Type B pancreatic cell (in vitro differentiated cells): ENCODE measurements at places on chromosomes 4 and X.

GRCh38 chrX:138856881-138857604 is 145.5 kb upstream of the FGF13 start:
- no peak for DNase-seq

- no peak for DNase-seq
Observed at GRCh38 chr4:38040619-38041018, 80.4 kb downstream of the PTTG2 start.

GRCh38 chr4:77169481-77169880 is 12.5 kb downstream of the CCNG2 start:
- DNase-seq, result no peak

- no peak for DNase-seq
Observed at GRCh38 chr4:152118819-152119553, 358.2 kb upstream of the GATB start.

DNA sequence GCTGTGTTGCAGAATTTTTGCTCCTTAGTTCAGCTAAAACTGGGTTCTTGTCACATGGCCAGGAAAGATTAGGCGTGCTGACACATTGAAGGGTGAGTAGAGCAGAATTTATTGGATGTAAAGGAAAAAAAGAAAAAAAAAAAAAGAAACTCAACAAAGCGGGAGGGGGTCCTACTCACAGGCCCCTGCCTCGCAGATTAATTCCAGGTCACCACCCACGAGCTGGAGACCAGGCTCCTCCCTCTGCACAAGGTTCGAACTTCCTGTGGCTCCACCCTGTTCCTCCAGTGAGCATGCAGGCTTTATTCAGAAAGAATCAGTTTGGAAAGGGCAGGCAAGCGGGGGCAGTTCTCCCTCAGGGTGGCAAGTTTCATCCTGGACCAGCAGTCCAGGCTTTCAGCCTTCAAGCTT is 17.1 kb downstream of the MGST2 start:
- no peak for DNase-seq

- DNase-seq, result peak; percentile 75
Observed at GRCh38 chrX:69165087-69165651, at the start of gene PJA1. TSS of gene PJA1 (minus strand) at chrX:69165453. CDS start at chrX:69163073, 2,380 bp downstream.

DNA sequence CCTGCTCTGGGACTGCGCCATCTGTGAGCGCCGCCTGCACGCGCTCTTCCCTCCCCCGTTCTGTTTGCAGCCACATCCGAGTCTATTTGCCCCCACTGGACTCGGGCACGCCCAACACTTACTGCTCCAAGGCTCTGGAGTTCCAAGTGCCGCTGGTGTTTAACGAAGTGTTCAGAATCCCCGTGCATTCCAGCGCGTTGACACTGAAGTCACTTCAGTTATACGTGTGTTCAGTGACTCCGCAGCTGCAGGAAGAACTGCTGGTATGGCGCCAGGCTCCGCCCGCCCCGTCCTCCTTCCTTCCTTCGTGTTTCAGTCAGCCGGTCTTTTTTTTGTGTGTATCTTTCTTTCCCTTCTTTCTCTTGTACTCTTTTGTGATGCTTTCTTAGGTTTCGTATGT is 30.7 kb upstream of the CLCN4 start:
- no peak for DNase-seq

DNA sequence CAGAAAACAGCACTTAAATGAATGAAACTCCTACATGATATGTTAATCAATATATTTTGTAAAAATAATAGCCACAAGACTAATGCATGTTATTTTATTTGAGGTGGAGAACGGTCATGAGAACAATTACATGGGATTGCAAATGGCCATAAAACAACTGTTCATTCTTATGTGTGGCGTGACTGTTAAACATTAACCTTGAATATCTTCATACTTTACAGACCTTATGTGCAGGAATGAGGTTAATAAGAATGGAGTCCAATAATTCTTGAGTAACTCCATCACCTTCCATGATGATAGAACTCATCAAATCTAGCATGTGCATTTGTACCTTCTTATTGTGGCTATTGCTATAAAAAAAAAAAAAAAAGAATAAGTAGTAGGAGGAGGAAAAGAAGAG is 55.3 kb downstream of the PDS5A start:
- no peak for DNase-seq

DNA sequence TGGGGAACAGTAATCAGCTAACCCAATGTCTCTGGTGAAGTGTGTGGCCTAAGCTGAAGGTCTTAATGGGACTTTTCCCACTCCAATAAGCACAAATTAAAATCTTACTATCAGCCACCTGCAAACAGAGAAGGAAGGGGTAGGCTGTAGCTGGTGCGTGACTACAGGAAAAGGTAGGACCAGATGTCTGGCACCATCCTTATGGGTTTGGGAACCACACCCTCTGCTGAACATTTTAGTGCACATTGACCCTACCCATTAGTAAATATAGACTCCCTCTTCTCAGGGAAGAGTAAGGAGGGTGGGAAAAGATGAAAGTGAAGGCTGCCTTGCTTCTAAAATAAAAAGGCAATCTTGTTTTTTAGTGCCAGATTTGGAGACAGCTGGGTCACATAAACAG is 602.8 kb downstream of the FAT4 start:
- DNase-seq, result no peak

DNA sequence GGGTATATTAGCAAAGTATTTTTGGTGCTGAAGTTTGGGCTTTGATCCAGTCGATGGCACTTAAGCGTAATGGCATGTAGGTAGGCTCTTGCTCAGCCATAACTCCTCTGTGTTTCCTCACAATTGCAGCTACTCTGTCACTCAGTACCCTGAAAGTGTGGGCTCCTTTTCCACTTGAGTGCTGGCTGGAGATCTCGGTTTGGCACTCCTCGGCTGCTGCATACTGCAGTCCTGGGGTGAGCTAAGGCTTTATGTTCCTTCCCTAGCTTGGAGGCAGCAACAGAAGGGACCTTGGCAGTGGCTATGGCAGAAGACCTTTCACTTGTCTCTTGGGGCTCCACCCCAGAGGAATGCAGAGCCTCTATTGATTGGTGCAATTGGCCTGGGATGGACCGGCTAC is 106.7 kb upstream of the GRXCR1 start:
- no peak for DNase-seq

GRCh38 chr4:15003891-15004738 is 1.8 kb downstream of the CPEB2 start:
- peak; percentile 69 for DNase-seq

- no peak for DNase-seq
Observed at GRCh38 chr4:188955066-188955465, 815.8 kb downstream of the TRIML1 start.

DNA sequence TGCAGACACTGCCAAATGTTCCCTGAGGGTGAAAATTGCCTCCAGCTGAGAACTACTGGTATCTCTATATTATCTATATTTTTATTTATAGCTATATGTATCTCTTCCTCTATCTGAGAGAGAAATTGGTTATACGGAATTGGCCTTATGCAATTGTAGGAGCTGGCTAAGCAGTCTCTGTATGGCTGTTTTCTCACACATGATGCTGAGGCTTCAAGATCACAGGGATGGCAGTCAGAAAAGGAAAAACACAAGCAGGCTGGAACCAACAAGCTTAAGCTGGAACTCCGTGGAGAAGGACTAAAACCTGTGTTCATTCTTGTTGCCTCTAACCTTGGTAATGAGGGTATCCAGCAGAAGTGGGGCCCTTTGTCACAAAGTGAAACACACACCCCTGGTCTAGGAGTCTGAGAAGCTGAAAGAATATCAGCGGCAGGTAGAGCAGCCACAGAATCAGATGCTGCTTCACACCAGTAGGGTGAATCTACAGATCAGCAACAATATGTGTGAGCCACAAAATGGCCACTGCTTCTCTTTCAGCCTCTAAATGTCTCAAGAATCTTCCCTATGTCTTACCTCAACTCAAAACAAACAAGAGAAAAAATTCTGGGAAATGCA is 166.5 kb upstream of the PPP1R2C start:
- DNase-seq, result no peak

GRCh38 chr4:185119927-185120630 is 23.0 kb upstream of the SLC25A4 start:
- no peak for DNase-seq

DNA sequence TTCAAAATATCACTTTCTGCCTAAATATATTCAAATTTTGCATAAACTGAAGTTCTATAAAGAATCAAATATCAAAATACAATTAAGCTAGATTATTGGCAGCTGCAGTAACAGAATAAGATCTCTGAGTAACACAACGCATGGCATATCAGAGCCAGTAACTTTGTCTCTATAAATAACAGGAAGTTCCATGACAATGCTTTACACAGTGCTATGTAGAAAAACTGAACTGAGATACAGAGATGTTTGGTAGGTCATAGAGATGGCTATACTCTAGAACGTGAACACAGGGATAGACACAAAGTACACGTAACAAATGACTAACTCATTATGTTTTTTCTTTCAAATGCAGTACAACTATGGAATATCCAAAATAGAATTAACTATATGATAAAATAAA is 18.2 kb downstream of the UBE2D3 start:
- no peak for DNase-seq

- DNase-seq, result no peak
Observed at GRCh38 chrX:96445531-96446065, 239.0 kb upstream of the DIAPH2 start.

- DNase-seq, result no peak
Observed at GRCh38 chr4:54109241-54110018, 9.5 kb downstream of the GSX2 start.
